Glomerular endothelial cell (primary cell): ENCODE measurements at places on chromosomes 3 and 15.

DNA sequence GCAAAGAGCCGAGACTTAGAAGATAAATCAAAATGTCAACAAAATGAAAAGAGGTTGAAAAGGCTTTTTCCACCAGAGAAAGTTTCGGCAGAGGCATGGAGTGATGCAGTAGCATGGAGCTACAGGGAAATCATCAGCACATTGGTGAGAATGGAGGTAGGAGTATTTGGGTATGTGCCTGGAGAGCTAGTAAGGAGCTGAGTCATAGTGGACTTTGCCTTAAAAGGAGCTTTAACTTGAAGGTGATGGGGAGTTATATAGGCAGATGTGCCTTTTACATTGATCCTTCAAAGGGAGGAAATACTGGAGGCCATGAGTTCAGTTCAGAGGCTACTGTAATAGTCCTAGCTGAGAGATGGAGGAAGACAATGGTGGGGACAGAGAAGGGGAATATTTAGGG lies 44.3 kb downstream of the IL5RA start:
- DNase-seq: no peak

- no peak for DNase-seq
Observed at GRCh38 chr15:49905221-49905620, 213.8 kb downstream of the ATP8B4 start.

GRCh38 chr3:13009132-13009945 lies 63.9 kb downstream of the IQSEC1 start:
- no peak for DNase-seq

DNA sequence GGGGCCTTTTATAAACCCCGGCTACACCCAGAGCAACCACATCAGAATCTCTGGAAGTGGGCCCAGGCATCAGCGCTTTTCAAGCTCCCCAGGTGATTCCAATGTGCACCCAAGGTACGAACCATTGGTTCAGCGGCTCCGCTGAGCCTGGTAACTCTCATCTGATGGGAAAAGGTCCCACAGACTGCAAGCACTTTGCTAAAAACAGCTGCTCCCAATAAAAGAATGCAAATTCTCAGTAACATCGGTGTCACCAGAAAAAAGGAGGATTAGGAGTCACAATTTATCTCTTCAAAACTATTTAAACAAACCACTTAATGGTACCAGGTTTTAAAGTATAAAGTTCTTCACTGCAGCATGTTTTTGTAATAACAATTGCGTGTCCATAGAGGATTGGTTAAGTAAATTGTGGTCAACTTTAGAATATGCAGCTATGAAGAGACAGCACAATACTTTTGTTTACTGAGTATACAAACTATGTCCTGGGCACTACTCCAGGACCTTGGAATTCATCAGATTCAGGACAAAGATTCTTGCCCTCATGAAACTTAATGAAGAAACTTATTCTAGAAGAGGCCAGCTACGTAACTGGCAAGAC lies 660.7 kb upstream of the ADAMTS9 start:
- DNase-seq: no peak

- no peak for DNase-seq
Observed at GRCh38 chr3:186354100-186354499, 7.9 kb downstream of the DGKG start.

DNA sequence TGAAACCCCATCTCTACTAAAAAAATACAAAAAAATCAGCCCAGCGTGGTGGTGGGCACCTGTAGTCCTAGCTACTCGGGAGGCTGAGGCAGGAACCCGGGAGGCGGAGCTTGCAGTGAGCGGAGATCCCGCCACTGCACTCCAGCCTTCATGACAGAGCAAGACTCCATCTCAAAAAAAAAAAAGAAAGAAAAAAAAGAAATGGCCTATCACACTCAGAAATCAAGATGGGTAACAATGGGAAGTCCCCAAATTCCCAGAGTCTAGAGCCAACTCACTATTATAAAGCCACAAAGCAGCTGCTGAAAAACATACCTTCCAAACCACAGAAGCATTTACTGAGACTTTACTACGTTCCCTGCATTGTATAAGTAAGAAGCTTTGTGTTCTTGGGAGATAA lies 7.5 kb downstream of the HDGFL3 start:
- no peak for DNase-seq

- no peak for DNase-seq
Observed at GRCh38 chr3:3765661-3766060, 33.6 kb upstream of the LRRN1 start.

DNA sequence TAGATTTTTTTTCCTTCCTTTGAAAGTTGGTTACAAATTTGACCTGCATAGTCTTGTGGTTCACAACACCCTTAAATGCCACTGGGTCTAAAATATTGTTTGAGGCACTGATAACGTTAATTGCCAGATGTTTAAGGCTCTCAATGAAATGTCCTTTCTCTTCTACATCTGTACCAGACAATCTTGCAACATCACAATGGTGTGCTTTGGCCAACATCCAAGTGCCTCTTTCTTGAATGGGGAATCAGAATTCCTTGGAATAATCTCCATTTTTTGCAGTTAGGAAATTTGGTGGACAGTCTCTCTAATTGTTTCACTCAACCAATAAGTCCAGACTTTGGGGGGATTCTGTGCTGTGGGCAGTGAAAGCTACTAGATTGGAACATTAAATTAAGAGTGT lies 26.0 kb upstream of the PEX5L start:
- no peak for DNase-seq

DNA sequence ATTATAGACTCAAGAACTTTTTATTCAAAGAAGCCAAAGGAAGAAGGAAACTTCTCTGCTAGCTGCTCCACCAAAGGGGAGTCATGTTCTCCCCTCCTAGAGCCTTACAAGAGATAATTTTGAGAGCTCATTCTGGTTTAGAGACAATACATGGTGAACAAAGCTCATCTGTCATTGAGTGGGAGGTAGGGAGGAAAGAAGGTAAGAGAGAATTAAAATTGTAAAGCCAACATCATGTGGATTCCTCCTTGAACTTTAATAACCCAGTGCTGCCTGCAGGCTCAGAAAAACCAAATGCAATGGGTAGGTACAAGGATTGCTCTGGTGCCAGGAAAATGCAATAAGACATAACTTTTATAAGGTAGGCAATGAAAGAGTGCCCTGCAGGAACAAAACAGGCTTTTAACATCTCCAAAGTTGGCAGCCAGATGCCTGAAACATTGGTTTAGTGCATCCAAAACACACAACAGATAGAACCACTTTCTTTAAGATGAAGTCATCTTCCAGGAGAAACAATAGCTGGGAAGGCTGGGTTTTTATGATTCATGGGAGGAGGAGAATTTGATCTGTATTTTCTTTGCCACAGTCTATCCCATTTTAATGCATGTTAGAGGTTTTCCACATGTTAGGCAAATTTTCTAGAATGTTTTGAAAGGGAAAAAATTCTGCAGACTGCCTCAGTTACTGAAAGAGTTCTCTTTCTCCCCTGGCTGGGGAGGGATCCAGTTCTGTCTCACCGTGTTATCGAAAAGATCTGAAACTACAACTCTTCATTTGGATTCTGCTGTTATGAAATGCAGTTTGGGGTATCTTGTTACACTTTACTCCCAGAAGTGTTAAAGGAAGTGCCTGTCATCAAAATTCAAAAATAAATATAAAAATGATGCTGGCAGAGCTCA lies 11.3 kb upstream of the ARHGEF3 start:
- no peak for DNase-seq

GRCh38 chr15:84037301-84037700 lies 198.3 kb upstream of the GOLGA6L4 start:
- DNase-seq: no peak

DNA sequence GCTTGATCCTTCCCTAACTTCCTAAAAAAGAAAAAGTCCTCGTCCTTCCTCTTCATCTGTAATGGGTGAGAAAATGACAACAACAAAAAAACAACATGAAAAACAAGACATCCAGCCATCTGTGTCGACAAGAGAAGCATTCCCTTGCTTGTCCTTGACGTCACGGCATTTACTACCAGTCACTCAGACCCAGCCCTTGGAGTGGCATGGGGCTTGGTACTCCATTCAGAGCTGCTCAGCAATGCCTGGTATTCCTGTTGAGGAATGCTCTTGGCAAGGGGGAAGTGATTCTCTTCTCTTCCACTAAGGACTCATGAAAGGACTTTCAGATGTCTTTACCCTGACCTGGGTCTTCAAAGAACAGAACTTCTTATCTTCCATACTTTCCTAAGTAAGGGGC lies 339.7 kb upstream of the RASGRP1 start:
- DNase-seq: no peak

DNA sequence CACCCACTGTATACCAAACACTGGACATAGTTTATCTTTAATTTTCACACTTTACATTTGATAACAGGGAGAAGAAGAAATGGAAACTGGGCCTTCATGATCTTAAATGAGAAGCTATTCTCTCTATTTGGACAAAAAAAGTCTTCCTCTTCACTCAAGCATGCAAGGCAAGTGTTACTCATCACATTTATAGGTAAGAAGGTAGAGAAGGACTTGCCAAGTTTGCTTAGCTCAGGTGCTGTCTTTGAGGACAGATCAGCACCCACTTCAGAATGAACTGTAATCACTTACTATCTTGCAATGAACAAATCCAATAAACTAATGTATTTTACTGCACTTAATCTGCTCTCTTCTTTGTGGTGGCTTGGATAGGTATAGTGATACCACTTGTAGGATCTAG lies 1.1 kb upstream of the MYH15 start:
- no peak for DNase-seq

DNA sequence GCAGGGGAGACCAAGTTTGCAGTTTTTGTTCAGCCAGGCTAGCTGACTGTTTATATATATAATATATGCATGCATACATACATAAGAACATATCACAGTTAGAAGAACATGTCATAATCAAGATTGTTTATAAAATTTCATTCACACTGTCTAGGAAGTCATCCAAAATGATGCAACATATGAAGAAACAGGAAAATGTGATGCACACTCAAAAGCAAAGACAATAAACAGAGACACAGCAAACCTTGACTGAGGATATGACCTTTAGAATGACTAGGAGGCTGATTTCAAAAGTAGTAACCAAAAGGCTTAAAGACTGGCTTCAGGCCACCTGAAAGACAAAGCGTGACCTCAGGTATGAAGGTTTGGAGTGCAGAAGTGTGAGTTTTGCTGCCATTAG lies 166.2 kb upstream of the NDN start:
- DNase-seq: no peak

- no peak for DNase-seq
Observed at GRCh38 chr3:57224856-57225255, 2.7 kb upstream of the APPL1 start.

GRCh38 chr3:171311784-171312183 lies 148.4 kb downstream of the TNIK start:
- DNase-seq: no peak

DNA sequence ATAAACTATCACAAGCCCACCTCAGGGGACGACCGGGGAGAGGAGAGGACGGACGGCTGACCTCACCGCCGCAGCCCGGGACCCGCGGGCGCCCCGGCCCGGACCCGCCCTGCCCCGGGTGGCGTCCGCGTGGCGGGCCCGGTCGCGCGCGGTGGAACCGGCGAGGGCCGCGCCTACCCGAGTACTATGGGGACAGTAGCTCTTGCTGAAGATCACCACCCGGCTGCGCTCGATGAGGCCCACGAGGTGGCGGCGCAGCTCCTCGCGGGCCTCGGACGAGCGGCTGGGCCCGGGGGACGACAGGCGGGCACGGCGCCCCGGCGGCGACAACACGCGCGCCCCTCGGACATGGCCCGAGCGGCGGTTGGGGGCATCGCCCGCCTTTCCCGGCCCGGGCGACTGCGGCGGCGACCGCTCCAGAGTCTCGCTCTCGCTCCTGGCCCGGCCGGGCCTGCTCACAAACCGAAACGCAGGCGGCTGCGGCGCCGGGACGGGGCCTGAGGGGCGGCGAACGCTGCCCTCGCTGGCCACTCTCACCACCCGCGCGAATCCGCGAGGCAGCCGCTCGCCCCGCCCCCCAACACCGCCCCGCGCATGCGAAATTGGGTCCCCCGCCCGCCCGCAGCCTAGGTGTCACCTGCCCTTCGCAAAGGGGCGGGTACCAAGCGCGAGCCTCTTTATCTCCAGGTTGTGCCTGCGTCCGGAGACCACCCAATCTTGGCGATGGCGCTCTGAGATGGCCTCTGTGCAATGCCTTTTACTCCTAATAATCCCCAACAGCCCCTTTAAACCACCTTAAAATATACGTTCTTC lies at the start of gene TXNRD3:
TXNRD3 (minus strand) TSS at position 554 of the 813 bp plus-strand sequence.
- no peak for DNase-seq

- DNase-seq: peak; percentile 12
Observed at GRCh38 chr3:52934630-52935530, 37.5 kb upstream of the STIMATE start.

DNA sequence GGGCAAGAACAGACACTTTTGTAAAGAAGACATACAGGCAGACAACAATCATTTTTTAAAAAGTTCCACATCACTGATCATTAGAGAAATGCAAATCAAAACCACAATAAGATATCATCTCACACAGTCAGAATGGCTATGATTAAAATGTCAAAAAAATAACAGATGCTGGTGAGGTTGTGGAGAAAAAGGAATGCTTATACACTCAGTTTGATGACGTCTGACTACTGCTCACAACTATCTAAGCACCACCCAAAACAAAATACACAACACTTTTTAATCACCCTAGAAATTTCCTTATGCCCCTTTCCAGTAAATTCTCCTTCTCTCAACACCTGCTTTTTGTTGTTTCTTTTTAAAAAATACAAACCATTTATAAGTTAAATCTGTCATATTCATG lies 228.8 kb downstream of the ISL2 start:
- DNase-seq: no peak

- DNase-seq: peak; percentile 20
Observed at GRCh38 chr3:118882353-118882947, 152.2 kb downstream of the IGSF11 start.

GRCh38 chr3:137770835-137771399 lies 6.8 kb downstream of the SOX14 start:
- DNase-seq: no peak

GRCh38 chr15:39511916-39512260 lies 69.0 kb upstream of the THBS1 start:
- no peak for DNase-seq

GRCh38 chr3:77420336-77420735 lies 380.4 kb downstream of the ROBO2 start:
- DNase-seq: no peak

DNA sequence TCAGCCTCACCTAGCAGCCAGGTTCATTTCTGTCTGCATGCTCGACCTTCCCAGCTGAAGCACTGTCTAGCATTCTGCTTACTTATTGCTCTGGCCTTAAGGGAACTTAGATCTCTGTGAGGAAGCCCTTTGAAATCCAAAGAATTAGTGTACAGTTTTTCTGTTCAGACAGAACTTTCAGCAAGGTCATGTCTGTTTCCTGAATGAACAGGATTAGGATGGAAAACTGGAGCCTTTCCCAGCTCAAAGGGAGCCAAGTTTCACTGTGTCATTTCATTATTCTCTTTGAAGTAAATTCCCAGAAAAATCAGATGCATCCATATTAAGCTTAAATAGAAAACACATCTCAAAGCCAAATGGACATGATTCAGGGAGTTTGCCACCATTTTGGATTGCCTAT lies 457.3 kb upstream of the KCNMB2 start:
- peak; percentile 96 for DNase-seq

- no peak for DNase-seq
Observed at GRCh38 chr15:34370129-34370528, 3.1 kb upstream of the LPCAT4 start.
